ENCODE measurements at places on chromosomes 2 and 18.

DNA sequence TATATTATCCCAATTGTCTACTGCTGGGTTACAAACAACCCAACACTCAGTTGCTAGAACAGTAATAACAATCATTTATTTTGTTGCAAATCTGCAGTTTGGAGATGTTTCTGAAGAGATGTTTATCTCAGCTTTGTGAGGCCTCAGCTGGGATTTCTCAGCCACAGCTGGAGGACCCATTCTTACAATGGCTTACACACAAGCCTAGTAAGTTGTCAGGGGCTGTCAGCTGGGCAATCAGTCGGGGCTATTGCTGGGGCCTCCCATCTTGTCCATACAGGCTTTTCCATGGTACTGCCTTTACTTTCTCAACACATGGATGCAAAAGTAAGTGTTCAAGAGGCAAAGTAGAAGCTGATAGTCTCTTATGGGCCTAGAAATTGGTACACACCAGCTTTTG is 491.7 kb upstream of the NXPH2 start:
- no peak for ATAC-seq

GRCh38 chr2:237558961-237559641 is 7.3 kb upstream of the PRLH start:
- ATAC-seq = peak; percentile 50

DNA sequence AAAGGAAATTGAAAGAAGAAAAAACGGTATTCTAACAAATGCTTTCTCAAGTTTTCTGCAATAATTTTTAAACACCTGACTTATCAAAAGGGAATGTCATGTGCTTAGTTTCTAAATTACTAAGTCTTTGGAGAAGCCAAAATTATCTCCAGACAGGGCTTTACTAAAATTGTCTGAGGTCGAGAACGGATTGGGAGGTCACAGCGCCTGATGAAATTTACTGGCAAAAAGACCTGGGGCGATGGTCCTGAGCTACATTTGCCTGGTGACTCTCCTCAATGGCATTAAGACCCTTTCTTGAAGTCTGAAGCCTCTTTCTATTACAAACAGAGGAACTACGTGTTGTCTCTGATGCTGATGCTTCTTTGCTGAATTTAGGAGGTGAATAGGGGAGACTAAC is 291.8 kb upstream of the SESTD1 start:
- no peak for ATAC-seq

DNA sequence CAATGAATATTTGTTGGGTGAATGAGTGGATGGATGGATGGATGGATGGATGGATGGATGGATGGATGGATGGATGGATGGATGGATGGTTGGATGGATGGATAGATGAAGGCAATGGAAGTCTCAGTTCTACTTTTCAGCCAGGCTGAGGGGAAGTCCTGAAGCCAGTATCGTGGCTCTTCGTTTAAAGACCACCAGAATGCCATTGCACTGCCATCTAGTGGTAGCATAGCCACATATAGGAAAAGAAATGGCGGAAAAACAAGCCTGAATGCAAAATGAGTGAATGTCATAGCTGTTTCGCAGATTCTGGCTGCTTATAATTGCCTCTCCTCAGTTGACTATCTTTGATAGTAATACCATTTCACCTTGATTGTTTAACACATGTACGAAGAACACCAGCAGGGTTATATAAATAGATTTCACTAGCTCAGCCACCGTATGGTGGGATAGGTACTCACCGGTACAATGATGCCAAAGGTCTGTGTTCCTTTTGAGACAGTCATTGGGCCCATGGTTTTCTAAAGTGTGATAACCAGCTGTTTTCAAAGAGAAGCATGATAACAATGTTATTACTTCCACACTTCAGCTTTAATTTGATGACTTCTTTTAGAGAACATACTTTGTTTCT is 62.3 kb upstream of the GREB1L start:
- ATAC-seq = no peak

- peak; percentile 71 for ATAC-seq
Observed at GRCh38 chr18:44672506-44672905, 8.2 kb upstream of the SETBP1 start.

DNA sequence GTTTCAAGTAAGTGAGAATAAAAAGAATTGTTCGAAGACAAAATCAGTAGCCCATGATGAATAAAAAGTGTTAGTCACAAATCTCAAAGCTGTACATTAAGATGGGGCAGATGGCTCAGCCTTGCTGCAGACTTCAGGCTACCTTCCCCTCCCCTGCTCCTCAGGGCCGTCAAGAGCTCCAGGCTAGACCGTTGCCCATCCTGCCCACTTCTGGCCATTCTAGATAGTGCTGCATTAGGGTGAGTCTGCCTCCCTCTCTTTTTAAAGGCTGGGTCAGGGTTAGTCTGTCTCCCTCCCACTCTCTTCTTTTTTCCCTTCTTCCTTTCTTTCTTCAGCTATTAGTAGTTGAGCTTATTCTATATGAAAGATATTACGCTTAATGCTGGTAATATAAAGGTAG is 86.0 kb downstream of the MAPRE2 start:
- ATAC-seq = no peak

GRCh38 chr2:159792599-159792998 is 5.4 kb downstream of the CD302 start:
- ATAC-seq = no peak

- ATAC-seq = no peak
Observed at GRCh38 chr2:196195302-196195701, 23.9 kb upstream of the STK17B start.

Measured in esophagus mucosa (tissue), 1 donor.